ENCODE measurements at places on chromosomes 2 and 18.

GRCh38 chr2:28423856-28424605 is 31.4 kb downstream of the FOSL2 start:
- DNase-seq: no peak

- peak; percentile 27 for DNase-seq
Measured at GRCh38 chr2:149972066-149972465, 384.5 kb upstream of the MMADHC start.

DNA sequence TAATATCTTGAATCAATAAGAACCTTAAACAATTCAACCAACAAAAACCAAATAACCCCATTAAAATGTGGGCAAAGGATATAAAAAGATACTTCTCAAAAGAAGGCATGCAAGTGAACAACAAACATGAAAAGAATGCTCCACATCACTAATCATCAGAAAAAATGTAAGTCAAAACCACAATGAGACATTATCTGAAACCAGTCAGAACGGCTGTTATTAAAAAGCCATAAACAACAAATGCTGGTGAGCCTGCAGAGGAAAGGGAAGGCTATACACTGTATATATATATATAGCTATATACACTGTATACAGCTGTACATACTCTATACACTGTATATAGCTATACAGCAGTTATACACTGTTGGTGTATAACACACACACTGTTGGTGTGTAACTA is 47.8 kb upstream of the GALNT13 start:
- no peak for DNase-seq

- no peak for DNase-seq
Measured at GRCh38 chr2:162233197-162233596, 10.0 kb downstream of the FAP start.

DNA sequence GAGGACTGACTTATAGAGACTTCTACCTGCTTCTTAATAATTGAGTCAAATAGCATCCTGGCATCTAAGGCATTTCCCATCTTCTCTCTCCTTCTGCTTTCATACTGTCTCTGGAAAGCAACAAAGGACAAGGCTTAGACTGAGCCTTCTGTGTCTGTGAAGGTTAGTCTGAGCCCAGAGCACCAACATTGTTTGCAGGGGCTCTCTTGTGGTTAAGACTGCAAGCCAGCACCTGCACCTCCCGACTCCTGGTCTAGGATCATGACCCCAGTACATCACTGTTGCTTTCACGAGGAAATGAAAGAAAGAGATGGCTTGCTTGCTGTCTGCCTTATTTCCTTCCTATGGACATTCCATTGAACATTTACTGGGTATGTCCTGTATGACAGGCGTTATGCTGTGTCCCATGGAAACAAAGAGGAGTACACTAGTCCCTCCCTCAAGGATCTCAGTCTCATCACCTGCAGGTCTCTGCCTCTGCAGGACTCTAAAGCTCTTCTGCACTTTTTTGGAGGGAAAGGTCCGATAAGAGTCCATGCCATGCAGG is 315.8 kb upstream of the EPAS1 start:
- no peak for DNase-seq

DNA sequence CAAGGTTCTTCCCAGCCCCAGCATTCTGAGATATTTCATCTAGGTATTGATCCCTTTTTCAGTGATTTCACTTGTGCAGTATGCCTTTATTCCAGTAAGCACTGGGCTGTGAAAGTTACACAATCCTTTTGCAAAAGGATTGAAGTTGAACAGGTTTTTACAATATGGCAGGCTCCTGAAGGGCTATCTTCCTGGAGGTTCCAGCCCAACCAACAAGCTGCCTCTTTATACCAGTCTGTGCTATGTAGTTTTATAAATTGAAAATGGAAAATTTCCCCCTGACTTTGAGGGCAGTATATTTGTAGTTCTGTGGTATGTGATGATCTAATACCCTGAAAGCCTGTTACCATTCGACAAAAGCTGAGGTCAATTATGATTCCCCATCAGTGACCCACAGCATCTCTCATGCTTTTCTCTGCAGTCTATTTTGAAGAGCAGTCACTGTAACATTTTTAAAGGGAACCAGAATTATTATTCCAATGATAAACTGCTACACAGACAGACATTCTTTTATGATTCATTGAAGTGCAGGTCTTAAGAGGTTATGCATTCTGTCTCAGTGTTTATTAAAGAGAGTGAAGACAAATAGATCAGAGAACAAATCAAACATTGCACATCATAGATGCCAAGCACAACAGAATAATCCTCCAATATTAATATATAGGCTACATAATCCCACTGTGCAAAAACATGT is 35.2 kb upstream of the STPG4 start:
- DNase-seq: no peak

DNA sequence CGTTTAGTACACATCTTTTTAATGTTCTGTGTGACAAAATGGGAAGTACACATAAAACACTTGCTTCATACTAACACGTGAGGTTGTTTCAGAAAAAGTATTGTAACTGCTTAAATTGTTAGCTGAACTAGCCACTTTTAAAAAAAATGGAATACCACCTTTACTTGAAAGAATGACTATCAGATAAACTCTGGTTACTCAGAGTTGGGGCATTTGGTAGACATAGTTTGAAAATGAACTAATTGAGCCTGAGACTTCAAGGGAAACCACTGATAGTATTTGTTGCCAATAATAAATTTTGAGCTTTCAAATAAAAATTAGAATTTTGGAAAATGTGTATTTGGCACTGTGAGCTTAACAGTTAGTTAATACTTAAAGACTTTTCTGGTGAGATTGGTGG is 103.0 kb upstream of the FBXO11 start:
- no peak for DNase-seq

- DNase-seq: no peak
Measured at GRCh38 chr2:230130668-230131364, 62.1 kb upstream of the SLC16A14 start.

- no peak for DNase-seq
Measured at GRCh38 chr2:39024833-39025232, 96.0 kb downstream of the SOS1 start.

DNA sequence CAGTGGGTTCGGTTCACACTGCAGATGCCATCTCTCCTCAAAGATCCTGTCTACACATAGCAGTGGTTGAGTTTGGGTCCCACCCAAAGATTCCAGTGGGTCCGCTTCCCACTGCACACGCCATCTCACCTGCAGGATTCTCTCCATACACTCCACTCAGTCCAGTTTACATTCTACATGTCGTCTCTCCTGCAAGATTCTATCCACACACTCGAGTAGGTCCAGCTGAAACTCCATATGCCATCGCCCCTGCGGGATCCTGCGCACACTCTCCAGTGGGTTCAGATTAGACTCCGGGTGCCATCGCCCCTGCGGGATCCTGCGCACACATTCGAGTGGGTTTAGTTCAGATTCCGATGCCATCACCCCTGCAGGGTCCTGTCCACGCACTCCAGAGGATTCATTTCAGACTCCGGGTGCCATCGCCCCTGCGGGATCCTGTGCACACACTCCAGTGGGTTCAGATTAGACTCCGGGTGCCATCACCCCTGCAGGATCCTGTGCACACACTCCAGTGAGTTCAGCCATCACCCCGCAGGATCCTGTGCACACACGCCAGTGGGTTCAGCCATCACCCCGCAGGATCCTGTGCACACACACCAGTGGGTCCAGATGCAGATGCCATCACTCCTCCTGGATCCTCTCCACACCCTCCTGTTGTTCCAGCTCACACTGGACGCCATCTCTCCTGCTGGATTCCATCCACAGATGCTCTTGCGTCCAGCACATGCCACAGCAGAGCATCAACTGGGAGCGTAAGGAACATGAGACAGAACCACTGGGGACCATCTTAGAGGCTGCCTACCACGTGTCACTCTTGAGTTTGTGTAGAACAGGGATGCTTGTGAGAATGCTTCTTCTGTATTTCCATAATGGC is 3.0 kb upstream of the PXDN start:
- DNase-seq: no peak

DNA sequence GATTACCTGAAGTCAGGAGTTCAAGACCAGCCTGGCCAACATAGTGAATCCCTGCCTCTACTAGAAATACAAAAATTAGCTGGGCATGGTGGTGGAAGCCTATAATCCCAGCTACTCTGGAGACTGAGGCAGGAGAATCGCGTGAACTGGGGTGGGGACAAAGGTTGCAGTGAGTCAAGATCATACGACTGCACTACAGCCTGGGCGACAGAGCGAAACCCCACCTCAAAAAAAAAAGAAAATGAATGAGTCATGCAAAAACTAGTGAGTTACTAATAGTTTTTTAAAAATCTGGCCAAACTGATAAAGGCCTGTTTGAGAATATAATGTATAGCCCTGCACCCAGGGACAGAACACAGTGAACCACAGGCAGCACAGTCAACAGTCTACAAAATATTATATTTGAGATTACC is 17.5 kb downstream of the AFG3L2 start:
- DNase-seq: no peak

DNA sequence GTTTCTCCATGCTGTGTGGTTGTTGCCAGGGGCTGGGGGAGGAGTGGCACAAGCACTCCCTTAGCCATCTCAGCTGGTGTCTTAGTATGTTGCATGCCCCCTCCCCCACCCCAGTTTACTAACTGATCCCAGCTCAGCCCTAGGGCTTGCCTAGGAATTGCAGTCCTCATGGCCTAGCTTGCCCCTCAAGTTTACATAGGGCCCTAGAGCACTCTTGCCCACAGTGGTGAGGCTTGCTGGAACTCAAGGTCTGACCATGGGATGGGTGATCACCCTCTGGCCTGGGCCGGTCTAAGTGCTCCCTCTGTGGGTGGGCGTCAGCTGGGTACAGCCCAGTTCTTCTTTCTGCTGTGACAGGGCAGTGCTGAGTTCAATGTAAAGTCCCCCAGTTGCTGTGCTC is 156.1 kb upstream of the PIEZO2 start:
- DNase-seq: no peak

DNA sequence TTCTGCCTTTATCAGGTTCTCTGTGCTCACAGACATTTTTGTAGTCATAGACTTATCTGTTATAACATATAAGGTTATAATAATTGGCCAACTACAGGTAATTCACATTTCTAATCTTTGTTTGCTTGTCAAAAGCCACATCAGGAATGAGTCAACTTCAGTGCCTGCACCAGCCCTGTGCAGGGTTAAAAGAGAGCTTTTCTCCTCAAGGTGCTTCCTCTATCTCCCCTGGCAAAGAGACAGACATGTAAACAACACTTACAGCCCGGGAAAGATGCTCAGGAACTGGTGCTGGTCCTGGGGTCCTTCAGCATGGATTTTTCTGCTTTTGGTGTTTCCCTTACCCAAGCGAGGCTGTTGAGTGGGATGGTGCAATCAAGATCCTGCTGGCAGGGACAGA is 7.7 kb upstream of the EHD3 start:
- DNase-seq: no peak

GRCh38 chr2:44562737-44563136 is 201.0 kb downstream of the CAMKMT start:
- DNase-seq: no peak

- DNase-seq: no peak
Measured at GRCh38 chr2:64730551-64731262, 77.0 kb upstream of the SERTAD2 start.

DNA sequence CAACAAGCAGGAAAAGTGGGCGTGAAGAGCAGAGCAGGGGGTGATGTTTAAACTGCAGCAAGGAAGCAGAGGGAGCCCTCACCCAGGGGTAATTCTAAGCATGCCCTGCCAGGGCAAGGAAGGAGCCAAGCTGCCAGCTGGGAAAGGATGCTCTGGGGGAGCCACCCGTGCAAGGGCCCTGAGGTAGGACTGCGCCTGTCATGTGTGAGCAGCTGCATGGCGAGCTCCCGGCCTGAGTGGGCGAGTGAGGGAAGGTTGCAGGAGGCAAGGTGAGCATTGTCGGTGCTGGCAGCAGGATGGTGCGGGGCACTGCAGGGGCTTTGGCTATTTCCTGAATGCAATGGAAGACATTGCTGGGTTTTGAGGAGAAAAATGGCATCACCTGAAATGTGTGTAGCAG is 107.2 kb downstream of the COPS8 start:
- DNase-seq: no peak

DNA sequence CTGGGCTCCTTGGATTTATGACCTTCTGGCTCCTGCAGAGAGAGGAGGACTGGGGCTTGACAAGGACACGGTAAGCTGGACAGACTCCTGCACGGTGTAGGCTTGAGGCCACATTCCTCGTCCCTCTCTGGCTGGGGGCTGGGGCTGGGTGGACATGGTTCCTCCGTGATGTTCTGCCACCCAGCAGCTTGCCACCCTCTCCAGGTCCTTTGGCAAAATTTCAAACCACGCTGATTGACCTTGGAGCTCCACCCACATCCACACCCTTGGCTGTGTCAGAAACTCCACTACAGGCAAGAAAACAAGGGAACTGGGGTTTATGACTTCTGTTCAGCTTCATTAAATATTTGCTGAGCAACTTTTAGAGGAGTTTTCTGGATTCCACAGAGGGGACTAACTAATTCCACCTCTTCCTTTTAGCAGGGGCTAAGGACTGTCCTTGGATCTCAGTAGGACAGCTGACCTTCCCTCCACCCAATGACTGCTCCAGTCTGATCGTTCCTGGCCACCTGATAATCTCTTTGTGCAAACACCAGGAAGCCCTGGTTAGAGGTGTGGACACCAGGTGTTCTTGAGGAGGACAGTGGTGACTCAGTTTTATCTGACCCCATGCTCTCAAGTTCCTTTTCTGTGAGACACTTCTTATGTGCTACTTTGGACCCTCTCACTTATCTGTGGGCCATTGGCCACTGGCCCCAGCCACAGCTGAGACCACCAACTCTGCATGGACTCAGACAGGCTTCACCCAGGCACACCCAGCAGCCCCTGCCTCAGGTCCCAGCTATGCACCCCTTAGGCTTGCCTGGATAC is 29.3 kb downstream of the GPR55 start:
- peak; percentile 91 for DNase-seq

- DNase-seq: peak; percentile 57
Measured at GRCh38 chr2:65997961-65998360, 437.0 kb upstream of the MEIS1 start.

DNA sequence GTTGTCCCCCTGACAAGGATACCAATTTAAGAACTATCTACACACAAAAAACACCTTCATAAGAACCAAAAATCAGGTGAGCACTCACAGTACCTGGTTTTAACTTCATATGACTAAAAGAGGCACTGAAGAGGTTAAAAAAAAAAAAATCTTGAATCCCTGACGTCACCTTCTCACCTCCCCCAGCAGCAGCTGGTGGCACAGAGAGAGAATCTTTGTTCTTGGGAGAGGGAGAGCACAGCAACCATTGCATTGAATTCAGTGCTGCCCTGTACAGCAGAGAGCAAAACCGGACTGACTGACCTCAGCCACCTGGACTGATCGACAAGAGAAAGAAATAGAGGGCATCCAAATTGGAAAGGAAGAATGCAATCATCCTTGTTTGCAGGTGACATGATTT is 566.0 kb downstream of the TMX3 start:
- no peak for DNase-seq

DNA sequence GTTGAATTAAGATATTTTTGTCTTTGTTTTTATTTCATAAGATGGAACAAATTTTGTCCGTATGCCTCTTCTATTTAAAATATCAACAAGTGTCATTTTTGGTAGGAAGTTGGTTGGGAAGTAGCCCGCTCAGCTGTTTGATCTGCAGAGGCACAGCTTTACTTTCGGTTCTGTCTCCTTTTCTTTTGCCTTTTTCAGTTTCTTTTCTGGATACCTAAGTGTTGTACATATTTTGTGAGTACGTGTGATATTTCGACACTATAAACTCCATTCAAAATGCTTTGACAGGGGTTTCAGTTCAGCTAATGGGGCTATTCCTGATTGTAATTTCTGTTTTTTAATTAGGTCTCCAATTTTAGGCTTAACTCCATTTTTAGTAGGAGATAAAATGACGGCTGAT is 1785.0 kb upstream of the LRRTM1 start:
- DNase-seq: peak; percentile 26

GRCh38 chr2:204239411-204240165 is 303.0 kb downstream of the ICOS start:
- no peak for DNase-seq

Data from RPMI8226 (cell line).